ENCODE measurements at places on chromosomes 5 and 9. TPM values are rescaled to one million over a fixed set of nuclear protein-coding genes. Genes with fewer than 3 reads are reported as not detected.

GRCh38 chr5:109230369-109230768, 179.4 kb downstream of the PJA2 start:
- no peaks in the 10 kb centered on the region for H3K36me3 ChIP-seq
- H3K4me3 ChIP-seq, result no peak overlapping the region
- H3K27me3 ChIP-seq, result no peaks in the 10 kb centered on the region
- no peaks in the 10 kb centered on the region for H3K4me1 ChIP-seq

FYB1 gene
- 53.7 TPM for total RNA-seq

DNA sequence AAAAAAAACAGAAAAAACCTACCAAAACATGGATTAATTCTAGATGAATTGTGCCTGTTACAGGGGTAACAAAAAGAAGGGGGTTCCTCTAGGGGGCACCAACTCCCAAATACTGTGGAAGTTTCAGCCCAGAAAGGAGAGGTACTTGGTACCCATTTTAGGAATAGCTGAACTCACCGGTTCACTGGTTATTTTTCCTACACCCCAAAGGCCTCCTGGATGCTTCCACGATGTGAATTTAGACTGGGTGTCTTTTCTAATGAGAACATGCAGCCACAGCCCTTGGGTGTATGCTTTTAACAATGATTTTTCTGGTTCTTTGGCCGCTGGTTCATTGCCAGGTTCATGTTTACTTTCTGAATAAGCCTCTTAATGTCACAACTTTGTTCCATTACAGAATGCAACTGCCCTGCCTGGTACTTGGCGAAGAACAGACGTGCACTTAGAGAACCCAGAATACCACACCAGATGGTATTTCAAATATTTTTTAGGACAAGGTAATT, 46.7 kb downstream of the GARNL3 start:
- H3K27ac ChIP-seq, result no peak overlapping the region
- H3K4me1 ChIP-seq, result no peaks in the 10 kb centered on the region
- no peaks in the 10 kb centered on the region for H3K36me3 ChIP-seq
- DNase-seq, result no peak
- H3K4me3 ChIP-seq, result no peak overlapping the region
- H3K27me3 ChIP-seq, result no peaks in the 10 kb centered on the region

TMC1 gene
- total RNA-seq, result 0.25 TPM

DNA sequence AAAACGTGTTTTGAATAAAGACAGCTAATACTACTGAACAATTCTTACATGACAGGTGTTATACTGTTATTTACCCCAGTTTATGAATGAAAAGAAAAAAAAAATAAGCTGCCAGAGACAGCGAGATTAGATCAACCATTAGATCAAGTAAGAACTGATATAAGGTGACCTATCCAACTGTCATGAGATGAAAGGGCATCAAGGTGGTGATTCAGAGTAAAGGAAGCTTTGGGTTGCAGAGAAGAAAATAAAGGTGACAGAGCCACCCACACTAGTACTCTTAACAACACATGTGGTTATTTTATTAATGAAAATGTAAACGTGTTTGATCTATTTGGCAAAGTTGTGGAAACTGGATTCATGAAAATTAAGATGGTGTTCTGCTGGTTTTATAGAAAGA, 435.2 kb downstream of the GABRG2 start:
- no peak overlapping the region for H3K4me3 ChIP-seq
- H3K27me3 ChIP-seq, result no peaks in the 10 kb centered on the region
- H3K36me3 ChIP-seq, result no peaks in the 10 kb centered on the region
- H3K4me1 ChIP-seq, result no peaks in the 10 kb centered on the region
- no peak for DNase-seq
- H3K27ac ChIP-seq, result no peak overlapping the region

Data from kidney (tissue), 22 donors.